ENCODE measurements at places on chromosomes 16 and 17. TPM values are rescaled to one million over a fixed set of nuclear protein-coding genes. Genes with fewer than 3 reads are reported as not detected.

NEUROD2 gene
- not detected for total RNA-seq

POLR3E gene
- 28.2 TPM for total RNA-seq

ALDH3A1 gene
- total RNA-seq = 194 TPM

ABCC11 gene
- total RNA-seq = 0.40 TPM

KRT222 gene
- 0.20 TPM for total RNA-seq

ZNF750 gene
- 133 TPM for total RNA-seq

CD79B gene
- total RNA-seq = 1.9 TPM

PIMREG gene
- 4.8 TPM for total RNA-seq

MYOCD gene
- total RNA-seq = 1.3 TPM

DNA sequence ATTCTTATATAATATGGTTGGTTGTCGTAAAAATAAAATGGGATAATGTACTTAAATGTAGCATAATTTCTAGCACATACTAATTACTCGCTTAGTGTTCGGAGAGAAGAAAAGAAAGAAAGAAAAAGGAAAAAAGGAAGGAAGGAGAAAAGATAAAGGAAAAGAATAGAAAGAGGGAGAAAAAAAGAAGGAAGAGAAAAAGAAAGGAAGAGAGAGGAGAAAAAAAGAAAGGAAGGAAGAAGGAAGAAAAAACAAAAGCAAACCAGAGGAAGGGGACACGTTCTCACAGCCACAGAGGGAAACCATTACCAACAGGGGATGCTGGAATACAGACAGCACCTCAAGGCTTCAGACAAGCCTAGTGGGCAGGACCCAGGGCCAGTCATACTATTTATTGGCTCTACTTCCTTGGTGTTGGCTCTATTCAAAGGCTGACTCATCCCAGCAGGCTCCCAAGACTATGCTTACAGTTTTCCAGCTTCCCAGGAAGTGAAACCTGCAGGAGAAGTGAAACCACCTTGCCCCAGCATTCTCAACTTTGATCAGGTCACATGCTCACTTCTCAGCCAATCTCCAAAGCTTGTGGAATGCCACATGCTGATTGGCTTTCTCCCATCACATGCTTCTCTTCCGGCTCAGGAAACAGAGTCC, 273.5 kb upstream of the IRX5 start:
- ATAC-seq = peak; percentile 98

- ATAC-seq = peak; percentile 52
Measured at GRCh38 chr17:40827746-40828453, 5.5 kb upstream of the KRT10 start.

DNA sequence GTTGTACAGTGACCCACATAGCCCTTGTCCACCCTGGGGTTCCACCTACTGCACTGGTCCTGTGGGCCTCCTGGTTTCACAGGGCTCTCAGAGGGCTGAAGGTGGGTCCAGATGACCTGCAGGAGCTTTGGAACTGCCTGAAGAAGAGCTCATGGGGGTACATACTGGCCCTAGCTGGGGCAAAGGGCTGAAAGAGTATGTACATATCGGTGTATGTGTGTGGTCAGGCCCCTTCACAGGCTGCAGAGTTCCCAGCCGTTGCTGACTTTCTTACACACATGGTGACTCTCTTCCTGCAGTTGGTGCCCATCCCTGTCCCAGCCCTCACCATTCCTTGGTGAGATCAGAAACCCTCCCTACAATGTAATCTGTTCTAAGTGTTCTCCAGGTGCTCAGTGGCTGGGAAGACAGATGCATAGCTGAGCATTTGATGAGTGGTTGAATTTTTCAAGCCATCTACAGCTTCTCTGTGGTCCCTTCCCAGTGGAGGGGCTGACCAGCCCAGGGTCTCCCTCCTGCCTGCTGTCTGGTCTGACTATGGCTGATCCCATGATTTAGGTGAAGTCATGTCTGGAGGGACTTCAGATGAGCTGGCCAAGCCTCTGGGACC, 2.4 kb upstream of the NFATC3 start:
- no peak for ATAC-seq

DNA sequence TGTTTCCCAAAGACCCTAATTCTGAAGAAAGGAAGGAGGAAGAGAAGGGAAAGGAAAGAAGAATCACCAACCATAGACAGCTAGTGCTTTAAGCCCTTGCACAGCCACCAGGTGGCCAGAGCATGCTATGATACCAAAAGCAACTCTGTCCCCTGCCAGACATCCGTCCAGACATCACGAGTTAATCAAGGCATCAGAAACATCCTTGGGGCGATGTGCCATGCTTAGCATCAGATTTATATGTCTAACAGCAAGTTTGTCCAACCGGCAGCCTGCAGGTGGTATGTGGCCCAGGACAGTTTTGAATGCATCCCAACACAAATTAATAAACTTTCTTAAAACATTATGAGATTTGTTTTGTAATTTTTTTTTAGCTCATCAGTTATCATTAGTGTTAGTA, 2.9 kb upstream of the CRYBA1 start:
- no peak for ATAC-seq

DNA sequence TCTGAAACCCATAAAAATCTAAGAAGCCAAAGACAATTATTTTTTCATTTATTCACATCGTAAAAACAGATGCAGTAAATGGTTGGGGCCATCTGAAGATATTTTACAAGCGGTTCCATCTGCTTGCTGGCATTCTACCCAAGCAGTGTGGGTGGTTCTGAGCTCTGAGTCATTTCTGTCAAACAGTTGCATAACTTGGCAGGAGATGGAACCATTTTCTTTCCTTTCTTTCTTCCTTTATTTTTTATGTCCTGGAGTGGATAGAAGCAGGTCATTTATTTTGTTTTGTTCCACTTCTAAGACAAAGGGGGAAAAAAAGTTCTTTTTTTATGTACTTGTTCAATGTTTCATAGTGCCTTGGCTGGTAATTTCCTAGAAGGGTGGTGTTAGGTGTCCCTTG, 1151.9 kb upstream of the GOT2 start:
- ATAC-seq = peak; percentile 65

DNA sequence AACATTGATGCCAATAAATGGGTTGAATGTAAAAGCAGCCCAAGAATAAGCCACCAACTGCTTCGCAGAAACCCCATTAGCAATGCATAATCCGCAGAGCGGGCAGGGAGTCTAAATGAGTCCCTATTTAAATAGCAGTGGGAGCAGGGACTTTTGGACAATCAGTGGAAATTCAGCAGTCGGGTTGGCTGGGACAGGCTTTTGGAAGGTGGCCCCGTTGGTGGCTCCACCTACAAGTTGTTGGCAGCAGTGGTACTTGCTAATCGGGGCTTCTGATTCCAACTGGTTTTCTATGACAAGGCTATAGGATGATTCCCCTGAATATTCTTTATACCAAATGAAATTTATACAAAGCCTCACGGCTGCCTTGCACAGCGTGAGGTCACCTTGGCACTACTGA, 86.3 kb downstream of the WDR59 start:
- no peak for ATAC-seq

DNA sequence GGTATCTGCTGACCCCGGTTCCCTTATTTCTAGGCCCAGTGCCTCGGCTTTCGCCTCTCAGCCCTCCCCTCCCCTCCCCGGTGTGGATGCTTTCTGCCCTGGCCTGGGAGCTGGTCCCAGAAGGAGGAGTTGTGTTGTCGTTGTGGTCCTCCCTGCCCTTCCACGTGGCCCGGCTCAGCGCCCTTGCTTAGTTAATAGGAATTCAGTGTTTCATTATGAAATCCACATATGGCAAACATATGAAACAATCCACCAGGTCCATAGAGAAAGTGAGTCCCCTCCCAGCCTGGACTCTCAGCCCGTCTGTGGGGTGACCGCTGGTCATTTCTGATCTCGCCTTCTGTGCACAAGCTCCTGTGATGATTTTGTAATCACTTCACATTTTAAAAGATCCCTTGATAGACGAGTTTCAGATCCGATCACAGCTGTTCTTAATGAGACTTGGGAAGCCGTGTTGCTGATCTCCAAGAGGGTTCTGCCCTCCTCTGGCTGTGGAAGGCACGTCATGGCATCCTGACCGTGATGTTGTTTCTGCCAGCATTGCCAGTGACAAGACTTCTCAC, 112.1 kb downstream of the BANP start:
- ATAC-seq = no peak

- no peak for ATAC-seq
Measured at GRCh38 chr17:40321524-40321929, 12.5 kb downstream of the RARA start.

DNA sequence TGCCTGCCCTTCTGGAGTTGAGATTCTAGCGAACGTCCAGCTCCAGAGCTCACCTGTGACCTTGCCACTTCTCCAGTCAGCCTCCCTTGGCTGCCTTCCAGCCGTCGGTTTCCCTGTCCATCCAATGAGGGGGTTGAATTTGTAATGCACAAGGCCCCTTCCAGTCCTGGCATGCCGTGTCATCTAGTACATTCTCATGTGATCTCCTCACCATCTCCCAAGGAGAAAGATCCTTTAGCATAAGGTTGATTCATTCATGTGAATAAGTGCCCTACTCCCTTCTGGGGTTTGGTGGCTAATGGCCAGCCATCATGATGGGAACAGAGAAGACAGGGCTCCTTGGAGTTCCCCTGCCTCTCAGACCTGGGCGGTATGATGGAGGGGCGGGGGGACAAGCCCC, 18.9 kb upstream of the ABCC3 start:
- no peak for ATAC-seq

DNA sequence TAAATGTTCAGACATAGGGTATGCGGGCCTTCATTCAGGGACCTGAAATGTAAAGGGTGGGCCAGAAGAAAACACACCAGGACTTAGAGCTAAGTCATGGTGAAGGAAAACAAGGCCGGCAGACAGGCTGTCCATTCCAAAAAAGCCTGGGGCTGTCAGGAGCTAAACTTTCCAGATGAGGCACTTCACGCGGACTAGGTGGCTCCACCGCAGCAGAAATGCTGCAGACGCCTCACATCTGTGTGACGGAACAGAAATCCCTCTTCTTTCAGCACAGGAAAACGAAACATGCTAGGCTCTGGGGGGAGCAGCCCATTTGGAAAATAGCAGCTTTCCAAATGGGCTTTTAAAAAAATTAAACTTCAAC, 88.7 kb downstream of the HS3ST3A1 start:
- ATAC-seq = no peak

GRCh38 chr17:9406046-9406606, 169.5 kb downstream of the STX8 start:
- no peak for ATAC-seq

GRCh38 chr17:34370997-34371395, 8.0 kb upstream of the CCL1 start:
- peak; percentile 57 for ATAC-seq

- peak; percentile 99 for ATAC-seq
Measured at GRCh38 chr16:15482068-15482747, 47.8 kb downstream of the BMERB1 start.

DNA sequence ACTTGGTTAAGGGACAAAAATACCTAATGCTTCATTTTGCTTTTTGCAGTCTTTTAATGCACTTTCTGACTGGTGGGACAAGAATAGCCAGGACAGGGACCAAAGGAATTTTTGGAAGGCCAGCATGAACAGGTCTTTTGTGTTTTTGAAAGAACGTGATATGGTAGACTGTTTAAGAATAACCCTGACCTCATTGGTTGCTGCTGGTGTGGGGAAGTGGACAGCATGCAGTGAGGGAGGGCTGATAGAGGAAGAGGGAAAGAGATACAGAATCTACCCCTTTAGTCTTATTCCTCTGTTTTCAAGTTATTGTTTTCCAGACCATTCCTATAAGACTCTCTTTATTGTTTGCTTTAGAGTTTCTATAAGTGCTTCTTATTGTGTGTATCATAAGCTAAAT, 816.2 kb downstream of the CDH11 start:
- no peak for ATAC-seq

- ATAC-seq = no peak
Measured at GRCh38 chr16:4866586-4866985, 19.3 kb downstream of the UBN1 start.

GRCh38 chr17:66684731-66685130, 150.2 kb upstream of the CACNG5 start:
- ATAC-seq = no peak

DNA sequence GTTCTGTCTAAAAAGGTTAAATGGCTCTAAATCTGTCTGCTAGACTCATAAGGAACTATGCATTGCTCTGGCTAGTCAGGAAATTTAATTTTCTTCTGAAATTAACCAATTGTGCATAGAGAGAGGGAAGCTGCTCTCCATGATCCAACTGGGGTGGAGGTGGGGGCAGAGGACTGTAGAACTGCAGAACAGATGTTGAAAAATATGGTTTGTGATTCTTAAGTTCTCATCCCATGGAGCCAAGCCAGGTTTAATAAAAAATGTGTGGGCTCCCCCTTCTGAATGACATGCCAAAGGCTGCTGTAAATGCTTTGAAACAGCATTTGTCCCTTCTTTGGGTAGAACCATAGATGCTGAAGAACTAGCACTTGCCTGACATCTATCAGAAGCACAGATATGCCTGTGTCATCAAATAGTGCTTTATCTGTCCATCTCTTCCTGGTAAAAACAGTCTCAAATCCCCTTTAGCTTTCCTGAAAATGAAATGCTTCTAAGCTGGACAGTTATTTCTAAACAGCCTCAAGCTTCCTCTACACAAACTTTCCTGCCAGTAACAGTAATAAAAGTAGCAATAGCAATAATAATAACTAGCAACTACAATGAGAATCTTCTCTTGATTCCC, 221.4 kb downstream of the CDH8 start:
- no peak for ATAC-seq

DNA sequence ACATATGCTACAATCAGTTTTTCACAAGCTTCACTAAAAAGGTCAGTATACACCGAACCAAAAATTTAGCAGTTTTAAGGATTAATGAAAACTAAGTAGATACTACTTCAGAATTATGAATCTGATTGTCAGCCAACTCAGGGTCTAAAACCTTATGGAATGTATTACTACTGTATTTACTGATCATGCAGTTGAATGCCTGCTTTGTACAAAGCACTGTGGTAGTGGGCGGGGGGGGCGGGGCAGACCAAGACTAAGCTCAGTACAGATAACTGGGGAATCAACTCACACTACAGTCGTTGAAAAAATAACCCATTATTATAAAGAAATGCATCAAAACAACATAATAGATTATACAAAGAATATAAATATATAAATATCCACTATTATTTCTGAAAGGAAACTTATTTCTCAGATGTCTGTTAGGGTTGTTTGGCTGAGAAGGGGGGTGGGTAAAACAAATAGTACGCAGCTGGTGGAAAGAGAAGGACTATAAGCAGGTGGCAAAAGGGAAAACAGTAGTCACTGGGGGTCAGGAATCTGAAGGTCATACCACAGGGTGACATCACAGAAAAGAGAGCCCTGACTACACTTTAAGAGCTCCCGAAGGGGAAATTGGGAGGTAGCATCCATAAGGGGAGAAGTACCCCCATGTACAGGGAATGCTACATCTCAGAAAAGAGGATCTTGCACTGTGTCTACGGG, 109.4 kb upstream of the AXIN2 start:
- no peak for ATAC-seq

DNA sequence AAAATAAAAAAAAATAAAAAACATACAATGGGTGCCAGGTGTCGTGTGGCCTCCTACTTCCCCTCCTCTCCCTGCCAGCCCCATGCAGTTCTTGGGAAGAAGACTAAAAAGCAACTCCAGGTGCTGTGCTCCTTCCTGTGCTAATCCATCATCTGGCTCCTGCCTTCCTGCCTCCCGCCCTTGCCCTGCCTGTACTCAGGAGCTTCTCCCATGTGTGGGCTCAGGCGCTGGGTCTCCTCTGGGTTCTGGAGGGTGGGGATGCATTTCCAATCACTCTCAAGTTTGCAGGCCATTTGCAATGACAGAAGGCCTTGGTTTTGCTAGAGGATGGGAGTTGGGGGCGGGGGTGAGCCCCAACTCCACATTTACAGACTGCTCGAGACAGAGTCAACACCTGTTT, 122.9 kb downstream of the SDK2 start:
- ATAC-seq = no peak

GRCh38 chr17:58764373-58764772, 8.7 kb downstream of the PPM1E start:
- ATAC-seq = no peak
